ENCODE measurements at places on chromosomes 6 and 20.

DNA sequence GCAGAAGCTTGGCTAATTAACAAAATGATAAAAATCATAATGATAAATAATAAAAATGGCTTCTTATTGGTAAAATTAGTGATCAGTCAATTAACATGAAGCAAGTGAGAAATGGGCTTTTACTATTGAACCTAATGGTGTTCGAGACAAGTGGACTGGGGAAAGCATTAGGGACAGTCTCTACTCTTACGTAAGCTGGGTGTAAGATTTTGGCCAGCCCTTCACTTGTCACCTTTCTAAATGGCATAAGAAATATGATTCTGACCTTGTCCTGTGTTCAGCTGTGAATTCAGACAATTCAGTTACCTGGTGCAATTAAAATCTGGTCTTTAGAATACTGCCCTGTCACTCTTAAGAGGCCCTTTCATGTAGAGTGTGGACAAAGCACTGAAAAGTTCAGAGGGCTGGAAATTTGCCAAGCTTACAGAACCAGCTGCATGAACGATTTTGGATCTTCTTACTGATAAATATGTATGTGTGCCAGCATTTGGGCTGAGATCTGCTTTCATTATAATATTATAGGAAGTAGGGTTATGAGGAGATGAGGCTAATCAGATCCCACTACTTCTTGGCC, 115.9 kb downstream of the QRSL1 start:
- DNase-seq, result no peak

- no peak for DNase-seq
These were observed 55.9 kb downstream of the COL11A2 start for GRCh38 chr6:33136310-33136900.

DNA sequence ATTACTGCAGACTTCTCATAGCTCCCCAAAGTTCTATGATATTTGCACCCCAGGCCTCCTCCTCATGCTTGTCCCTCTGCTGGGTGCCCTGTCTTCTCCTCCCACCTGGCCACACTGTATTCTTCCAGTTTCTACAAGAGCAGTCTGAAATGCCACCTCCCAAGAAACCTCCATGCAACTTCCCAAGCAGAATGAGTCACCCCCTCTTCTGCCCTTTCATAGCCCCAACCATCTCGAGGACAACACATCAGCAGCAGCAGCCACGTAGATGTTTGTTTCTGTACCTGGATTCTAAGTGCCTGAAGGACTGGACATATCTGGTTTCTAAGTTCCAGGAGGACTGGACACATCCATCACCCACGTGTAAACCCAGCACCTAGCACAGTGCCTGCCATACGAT, 6.6 kb upstream of the ULBP2 start:
- no peak for DNase-seq

DNA sequence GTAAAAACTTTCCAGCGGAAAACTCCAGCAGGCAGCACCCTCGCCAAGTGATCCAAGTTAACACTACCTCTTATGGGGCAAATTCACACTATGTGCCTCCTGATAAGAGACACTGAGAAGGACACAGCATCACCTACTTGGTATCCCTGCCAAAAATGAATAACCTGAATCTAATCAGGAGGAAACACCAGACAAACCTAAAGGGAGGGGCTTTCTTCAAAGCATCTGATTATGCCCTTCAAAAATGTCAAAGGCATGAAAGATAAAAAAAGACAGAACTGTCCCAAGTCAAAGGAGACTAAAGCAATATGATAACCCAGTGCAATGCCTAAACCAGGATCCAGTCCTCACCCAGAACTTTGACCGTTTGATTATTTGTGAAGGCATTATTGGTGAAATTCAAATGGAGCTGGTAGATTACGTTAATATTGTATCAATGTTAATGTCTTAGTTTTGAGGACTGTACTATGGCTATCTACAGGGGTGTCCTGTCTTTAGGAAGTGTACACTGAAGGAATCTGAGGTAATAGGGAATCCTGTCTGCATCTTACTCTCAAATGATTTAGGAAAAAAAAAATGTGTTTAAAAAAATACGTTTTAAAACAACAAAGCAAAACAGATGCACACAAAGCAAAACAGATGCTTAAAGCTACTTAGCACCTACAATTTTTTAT, 8.3 kb downstream of the TBC1D7 start:
- no peak for DNase-seq

DNA sequence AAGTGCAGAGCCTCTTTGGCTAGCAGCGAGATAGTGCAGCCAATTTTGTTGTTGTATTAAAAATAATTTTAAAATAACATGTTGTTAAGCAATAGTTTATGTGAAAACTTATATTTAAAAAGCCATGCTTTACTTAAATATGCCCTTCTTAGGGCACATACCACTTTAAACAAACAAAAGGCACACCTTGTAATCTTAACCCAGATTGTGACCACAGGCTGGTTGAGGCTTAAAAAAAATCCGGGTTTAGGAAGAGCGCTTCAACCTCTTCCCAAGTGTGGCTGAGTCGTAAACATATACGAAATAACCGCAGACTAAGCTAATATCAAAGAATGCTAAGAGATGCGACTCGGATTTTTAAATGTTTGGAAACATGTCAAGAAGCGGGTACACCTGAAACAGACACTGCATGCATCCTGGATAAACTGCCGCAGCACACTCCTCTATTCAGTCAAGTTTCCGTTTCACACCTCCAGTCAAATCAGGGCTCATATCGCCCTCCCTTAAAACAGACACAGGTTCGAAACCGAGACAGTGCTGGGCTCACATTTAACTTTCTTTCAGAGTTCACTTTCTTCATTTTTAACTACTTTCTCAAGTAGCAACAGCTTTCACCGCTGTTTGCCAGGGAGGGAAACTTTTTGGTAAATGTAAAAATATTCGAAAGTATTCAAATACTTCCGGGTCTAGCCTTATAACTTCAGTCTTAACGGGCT, 1.5 kb downstream of the DEK start:
- DNase-seq, result no peak

GRCh38 chr6:37543361-37543760, 43.7 kb upstream of the CCDC167 start:
- no peak for DNase-seq

DNA sequence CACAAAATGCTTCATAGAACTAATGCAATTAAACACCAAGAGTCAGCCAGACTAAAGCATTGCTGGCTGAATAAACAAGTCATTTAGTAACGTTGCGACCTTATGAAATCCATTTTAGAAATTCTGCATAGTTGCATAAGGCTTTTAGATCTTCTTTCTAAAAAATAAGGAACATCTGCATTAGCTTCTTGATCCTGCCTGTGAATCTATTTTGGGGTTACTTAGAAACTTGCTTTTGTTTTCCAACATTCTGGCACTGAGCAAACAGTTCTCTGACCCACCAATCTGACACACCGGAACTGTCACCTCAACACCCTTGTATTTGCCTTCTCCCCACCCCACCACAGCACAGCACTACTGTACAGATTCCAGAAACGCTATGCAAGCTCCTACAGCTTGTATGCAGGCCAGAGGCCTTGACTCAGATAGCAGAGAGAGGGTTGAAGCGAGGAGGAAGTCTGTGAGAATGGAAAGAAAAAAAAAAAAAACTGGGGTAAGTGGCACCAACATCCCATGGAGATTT, 55.0 kb downstream of the KIF13A start:
- no peak for DNase-seq

GRCh38 chr6:16933961-16934360, 167.9 kb upstream of the STMND1 start:
- DNase-seq, result no peak

DNA sequence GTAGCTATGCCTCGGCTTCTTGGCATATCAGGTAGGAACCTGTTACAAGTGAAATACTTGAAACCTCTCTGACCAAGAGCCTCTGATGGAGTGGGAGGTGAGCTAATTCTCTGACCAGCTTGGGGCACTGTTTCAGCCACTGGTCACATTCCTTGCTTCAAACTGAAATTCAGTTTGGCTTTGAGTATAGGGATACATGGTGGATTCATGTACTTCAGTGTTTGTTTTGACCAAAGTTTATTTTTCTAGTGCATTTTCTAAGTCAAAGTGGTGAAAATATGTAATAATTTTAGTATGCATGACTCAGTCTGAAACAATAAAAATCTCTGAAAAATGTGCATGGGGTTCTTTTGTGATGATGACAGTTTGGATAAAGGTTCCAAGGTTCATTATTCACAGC, 18.6 kb downstream of the TTPAL start:
- no peak for DNase-seq

- DNase-seq, result no peak
These were observed 34.3 kb upstream of the QKI start for GRCh38 chr6:163380216-163380615.

- no peak for DNase-seq
These were observed 183.6 kb downstream of the JARID2 start for GRCh38 chr6:15429141-15430110.

DNA sequence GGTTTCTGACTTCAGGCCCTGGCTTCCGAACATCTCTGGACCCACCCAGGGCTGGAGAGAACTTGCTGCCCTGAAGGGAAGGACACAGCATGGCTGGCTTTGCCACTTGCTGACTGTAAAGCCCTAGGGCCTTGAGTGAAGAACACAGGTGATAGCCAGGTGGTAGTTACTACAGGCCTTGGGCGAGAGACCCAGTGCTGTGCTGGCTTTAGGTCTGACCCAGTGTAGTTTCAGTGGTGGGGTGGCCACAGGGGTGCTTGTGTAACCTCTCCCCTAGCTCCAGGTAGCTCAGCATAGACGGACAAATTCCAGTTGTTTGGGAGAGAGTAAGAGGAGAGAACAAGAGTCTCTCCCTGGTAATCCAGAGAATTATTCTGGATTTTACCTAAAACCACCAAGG, 27.1 kb downstream of the NCOA6 start:
- DNase-seq, result no peak

GRCh38 chr20:60820918-60821317, 431.1 kb upstream of the CDH4 start:
- no peak for DNase-seq

GRCh38 chr20:38298768-38299288, 5.1 kb upstream of the BPI start:
- DNase-seq, result no peak

GRCh38 chr20:20413810-20414281, 45.9 kb downstream of the INSM1 start:
- DNase-seq, result no peak

GRCh38 chr20:58843128-58843556, 7.6 kb downstream of the GNAS-AS1 start:
- DNase-seq, result peak; percentile 70

DNA sequence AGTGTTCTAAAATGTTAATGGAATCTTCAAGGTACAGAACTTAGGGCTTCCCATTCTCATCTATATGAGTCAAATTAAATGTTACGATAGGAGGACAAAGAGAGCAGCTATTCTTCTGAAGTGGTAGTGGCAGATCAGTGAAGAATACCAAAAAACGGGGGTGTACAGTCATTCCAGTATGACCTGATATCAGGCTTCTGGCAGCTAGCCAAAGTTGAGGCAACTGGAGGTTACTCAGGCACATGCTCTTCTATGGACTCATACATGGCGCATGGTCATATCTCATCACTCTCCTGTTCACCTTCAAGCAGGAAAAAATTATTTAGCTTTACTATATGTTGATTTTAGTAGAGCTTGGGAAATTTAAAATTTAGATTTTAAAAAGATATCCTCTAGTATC, 1608.8 kb downstream of the GRIK2 start:
- no peak for DNase-seq

DNA sequence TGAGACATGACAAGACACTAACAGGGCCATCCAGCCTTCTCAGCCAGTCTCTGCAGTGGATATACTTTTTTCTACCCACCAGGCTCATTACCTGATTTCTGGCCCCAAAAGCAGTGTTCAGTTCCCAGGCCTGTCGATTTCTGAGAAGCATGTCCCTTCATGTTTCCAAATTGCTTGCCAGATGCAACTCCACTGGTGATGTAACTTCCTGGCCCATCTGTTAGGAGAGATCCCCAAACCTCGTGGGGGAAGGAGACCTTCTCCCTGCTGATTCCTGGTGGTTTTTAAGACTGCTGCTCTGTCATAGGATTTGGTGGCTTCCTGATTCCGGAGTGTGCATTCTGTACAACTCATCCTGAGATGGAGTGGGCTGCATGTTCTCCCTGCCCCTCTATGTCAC, 31.6 kb upstream of the MRPS10 start:
- no peak for DNase-seq

GRCh38 chr6:32087574-32088486, 21.3 kb downstream of the TNXB start:
- peak; percentile 67 for DNase-seq

- DNase-seq, result no peak
These were observed 21.7 kb downstream of the MYB start for GRCh38 chr6:135202836-135203235.

- no peak for DNase-seq
These were observed 917.9 kb downstream of the KIF16B start for GRCh38 chr20:15655295-15655874.

- DNase-seq, result no peak
These were observed 164.4 kb upstream of the KCNG1 start for GRCh38 chr20:51187261-51187660.

GRCh38 chr6:62971976-62972658, 239.2 kb upstream of the FKBP1C start:
- DNase-seq, result no peak

DNA sequence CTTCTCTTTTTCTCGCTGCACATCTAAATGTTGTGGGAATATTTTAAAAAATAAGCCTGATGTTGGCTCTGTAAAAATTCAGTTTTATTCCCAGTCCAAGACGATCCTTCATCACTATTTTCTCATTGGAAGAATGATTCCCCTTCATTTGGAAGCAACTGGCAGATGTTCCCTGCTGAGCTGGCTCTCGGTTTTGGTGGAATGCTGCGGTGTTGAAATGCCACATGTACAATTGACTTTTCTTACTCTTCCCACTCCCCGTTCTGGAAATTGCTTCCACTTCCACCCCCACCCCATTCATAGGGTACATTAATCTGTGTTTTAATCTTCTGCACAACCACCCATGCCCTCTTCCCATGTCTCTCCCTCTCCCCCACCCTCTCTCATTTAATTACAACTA, 496.3 kb upstream of the MAP3K7 start:
- no peak for DNase-seq

DNA sequence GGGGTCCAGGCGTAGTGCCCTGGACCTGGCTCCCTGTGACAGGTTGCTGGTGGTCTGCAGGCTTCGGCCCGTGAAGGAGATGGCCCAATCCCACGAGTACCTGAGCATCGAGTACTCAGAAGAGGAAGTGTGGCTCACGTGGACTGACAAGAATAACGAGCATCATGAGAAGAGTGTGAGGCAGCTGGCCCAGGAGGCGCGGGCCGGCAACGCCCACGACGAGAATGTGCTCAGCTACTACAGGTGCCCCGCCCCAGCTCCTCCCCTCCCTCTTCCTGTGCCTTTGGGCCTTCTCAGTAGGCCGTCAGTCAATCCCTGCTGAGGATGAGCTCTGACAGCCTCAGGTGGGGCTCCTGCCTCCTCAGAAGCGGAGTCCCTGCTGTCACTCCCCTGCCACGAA, 42.6 kb downstream of the UQCC2 start:
- no peak for DNase-seq

DNA sequence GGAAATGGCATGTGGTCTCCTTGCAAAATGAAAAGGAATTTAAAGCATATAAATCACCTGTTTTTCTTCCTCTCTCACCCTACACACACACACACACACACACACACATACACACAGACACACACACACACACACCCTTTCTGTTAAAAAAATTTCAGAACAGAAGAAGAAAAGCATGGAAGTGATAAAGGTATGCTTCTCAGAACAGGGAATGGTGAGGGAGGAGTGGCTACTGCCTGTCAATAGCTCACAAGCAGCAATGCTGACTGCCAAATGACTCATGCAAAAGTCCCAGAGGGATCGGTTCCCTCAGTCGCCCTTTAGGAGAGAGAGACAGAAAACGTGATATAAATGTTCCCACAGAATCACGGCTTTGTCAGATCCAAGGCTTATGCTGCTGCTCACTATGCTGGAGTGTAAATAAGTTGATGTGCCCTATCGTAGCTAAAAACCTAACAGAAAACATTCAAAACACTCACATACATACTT, 102.6 kb downstream of the IBTK start:
- DNase-seq, result no peak
